ENCODE measurements at places on chromosomes 16 and 17. TPM values are rescaled to one million over a fixed set of nuclear protein-coding genes. Genes with fewer than 3 reads are reported as not detected.

DNA sequence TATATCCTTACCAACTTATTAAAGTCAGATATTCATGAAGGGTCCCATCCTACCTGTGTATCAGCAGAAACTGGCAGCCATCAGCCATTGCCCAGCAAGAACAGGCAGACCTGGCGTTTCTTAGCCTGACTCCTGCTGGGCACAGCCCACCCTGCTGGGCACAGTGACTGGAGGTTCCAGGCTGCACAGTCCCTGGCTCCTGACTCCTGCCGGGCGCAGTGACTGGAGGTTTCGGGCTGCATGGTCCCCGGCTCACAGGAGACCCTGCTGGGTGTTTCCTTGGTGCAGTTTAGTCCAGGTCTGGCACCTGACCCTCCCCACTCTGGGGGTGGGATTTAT, 6.7 kb downstream of the TIMM22 start:
- no peak for ATAC-seq

- ATAC-seq: no peak
Measured at GRCh38 chr16:69406780-69407331, 17.6 kb upstream of the CYB5B start.

DNA sequence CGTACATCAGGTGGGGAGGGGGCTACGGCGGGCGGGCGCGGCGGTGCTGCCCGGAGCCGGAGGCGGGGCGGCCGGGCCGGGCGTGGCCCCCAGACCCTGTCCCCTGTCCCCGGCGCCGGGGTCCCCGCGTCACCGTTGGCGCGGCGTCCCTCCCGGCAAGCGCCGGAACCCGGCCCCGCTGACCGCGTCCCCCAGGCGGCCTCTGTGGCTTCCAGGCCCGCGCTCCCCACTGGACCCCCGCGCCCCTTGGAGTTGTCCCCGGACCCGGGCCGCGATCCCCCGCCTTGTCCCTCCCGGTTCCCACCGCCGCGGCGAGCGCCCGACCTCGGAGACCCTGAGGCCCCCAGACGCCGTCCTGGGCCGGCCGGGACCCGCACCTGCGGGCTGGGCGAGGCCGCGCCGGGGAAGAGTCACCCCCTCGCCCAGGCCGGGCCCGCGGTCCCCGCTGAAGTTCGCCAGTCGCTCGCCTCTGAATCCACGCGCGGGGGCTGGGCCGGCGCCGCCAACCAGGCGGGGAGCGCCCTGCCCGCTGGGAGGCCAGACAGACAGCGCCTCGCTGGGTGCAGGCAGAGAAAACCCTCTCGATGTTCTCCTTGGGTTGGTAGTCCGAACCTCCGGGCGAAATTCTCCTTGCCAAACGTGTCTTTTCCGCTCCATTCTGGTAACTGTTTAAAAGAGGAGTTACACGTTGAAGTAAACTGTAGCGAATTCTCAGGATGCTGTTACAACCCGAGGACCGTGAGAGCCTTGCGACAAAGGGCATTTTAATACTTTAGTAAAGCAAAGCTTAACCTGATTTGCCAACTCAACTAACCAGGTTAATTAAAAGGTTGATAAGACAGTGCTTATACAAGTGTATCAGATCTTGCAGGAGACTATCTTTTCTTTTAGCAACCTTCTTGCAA, 761 bp downstream of the GAN start:
- peak; percentile 59 for ATAC-seq

Gene CACNA1H
- 192 TPM for total RNA-seq

DNA sequence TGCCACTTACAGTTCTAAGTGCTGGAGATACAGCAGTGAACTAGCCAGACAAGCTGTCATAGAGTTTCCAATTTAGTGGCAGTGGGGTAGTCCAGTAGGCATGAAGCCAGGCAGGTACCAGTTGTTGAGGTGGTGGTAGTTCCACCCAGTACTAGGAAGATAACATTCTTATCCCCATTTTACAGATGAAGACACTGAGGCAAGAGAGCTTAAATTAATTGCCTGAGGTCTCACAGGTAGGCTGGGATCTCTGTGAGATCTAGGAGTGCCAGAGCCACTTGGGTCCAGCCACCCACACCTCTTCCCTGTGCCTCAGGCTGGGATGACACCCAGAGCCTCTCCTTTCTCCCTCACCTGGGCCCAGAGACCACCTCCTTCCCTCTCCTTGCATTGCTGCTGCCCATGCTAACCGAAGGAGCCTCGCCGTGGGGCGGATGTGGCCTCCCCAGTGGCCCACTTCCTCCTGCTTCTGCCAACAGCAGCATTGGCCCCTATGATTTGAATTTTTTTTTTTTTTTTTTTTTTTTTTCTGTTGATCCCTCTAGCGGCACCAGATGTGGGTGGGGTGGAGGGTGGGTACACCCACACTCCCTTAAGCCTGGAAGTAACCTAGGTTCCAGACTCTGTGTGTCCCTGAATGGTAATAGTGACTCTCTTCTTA, 114.0 kb downstream of the PRKCB start:
- ATAC-seq: no peak

Gene KRTAP4-5
- not detected for total RNA-seq

Gene WFDC1
- 43.8 TPM for total RNA-seq

DNA sequence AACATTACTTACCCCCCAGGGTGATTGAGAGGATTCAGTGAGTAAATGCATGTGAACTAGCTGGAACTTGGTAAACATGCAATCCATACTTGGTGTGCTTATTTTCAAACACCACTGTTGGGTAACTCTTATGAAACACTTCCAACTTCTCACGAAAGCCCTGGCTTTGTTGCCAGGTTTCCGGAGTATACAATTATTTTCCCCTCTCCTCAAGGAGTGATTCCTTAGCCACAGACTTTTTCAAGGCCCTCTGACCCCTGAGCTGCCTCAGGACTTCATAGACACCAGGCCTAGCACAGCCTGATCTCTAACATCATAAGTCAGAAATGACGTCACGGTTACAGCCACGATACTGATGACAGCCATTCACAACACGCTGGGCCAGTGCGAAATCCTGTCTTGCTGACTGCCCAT, 27.6 kb downstream of the HSD17B2 start:
- no peak for ATAC-seq

DNA sequence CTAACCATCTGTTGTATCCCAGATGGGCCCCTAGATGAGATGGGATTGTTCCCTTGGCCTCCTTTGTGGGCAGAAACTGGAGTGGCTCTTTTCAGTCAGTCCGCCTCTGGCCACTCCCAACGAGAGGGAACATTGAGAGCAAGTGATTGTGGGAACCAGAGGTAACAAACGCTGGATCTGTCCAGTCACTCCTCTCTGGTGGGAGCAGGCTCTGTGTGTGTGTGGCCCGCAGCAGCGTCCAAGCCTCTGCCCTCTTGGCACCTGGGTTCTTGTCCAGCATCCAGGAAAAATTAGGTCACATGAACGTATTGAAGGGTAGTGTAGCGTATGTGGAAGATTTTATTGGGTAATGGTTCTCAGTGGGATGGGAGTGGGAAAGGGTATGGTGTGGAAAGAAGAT, 101.9 kb upstream of the COX10 start:
- no peak for ATAC-seq

DNA sequence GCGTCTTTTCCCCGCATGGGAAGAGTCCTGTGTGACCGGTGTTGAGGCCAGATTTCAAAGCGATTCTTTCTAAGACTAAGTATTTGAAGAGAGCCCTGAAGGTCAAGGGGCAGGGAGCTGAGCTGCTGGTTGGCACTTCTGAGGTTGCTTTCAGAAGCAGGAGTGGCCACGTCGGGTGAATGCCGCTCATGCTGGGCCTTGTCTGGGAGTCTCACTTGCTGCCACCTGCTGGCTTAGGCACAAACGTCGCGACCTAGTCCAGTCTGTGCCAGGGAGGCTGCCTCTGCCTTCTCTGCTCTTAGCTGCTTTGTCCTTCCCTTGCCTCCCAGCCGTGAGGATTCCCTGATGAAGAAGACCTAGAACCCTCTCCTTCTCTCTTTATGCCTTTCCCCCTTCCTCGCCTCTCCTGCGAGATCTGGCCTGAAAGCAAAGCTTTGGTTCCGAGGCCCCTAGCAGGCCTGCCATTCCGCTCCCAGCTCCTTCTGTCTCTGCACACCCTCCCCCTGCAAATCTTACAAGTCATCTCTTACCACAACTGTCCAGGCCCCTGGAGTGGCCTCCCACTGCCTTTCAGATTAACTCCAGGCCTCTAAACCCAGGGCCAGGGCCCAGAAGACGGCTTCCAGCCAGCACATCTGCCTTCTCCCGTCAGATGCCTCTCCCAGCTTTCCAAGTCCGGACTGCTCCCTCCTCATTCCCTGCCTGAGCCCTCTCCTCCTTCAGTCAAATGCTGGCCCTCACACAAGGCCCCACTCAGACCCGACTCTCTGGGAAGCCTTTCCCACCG, 11.4 kb downstream of the CTNS start:
- ATAC-seq: no peak

Gene ZG16B
- 37.5 TPM for total RNA-seq

- no peak for ATAC-seq
Measured at GRCh38 chr16:4968879-4969483, 10.9 kb downstream of the SEC14L5 start.

- no peak for ATAC-seq
Measured at GRCh38 chr16:54370278-54371040, 83.9 kb upstream of the IRX3 start.

Gene SLC6A2
- 2.0 TPM for total RNA-seq

DNA sequence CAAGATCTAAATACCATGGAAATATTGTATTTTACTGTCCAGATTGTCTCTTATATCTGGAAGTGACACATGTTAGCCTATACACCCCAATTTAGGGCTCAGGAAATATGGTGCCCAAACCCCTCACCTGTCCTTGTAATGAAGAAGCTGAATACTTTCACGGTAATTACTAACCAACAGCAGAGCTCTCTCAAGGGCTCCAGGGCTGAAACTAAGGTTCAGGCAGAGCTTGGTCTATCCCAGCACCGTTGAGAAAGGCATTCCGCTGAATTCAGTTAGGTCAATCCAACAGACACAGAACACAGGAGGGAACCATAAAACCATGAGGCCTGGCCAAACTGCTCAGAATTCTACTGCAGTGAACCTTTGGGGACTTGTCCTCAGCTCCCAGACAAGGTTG, 14.9 kb downstream of the MYO18A start:
- ATAC-seq: no peak

Gene ATP2C2
- 0.13 TPM for total RNA-seq

DNA sequence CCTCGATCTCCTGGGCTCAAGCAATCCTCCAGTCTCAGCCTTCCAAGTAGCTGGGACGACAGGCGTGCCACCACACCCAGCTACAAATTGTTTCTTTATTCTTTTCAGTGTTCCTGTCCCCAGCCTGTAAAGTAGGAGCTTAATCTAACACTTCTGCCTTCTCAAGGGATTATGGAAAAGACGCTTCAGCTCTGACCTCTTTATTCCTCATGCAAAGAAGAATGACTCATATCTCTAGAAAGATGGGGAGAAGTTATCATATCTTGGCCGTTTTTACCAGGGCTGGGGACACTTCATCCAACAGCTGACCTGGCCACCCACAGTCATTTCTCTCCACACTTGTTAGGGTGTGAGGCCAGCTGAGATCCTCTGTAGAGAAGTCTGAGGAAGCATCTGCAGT, 172.6 kb downstream of the HAPSTR1 start:
- no peak for ATAC-seq

Gene PDE6G
- total RNA-seq: 0.62 TPM

Gene MYO15A
- total RNA-seq: 0.59 TPM

DNA sequence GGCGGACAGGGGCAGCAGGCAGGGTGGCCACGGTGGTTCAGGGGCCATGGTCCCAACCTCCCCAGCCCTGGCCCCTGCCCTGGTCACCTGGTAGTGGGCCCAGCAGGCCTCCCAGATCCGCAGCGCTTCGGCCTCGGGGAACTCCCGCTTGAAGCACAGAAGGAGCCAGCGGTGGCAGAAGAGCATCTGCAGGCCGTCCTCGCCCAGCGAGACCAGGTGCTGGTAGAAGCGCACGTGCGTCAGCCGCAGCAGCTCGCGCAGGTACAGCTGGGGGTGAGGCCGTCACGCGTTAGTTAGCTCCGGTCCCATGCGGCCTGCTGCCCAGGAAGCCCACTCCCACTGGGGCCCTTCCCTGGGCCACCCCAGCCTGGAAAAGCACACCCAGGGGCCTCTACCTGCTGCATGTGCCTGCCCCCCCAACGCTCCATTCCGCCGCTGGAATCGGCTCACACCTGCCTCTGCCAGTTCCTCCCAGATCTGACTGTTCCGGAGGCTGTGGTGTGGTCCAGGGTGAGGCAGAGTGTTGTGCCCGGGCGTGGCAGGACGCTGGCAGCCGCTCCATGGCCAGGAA, 90.8 kb downstream of the TBC1D16 start:
- ATAC-seq: no peak

DNA sequence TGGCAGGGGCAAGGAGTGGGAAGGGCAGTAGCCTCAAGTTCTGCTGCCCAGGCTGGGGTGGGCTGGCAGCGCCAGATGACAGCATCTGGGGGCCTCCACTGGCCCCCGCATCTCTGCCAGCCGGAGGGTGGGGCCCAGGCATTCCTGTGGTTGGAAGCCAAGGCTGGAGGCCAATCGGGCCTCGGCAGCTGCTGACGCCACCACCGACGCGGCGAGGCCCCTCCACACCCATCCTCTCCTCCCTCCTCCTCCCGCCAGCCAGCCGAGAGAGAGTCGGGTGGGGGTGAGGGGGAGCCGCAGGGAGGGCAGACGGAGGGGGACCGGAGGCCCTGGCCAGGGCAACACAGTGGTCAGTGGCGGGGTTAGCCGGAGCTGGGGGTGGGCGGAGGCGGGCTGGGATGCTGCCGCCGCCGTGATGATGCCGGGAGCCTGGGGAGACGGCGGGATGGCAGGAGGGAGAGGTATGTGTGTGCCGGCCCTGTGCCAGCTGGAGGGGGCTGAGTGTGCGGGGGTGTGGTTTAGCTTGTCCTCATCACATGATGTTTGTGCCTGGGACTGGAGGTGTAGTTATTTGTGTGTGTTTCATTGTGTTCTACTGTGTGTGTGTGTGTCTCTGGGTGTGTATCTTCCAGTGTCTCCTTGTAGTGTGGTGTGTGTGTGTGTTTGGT, 36.6 kb downstream of the ARHGAP23 start:
- ATAC-seq: peak; percentile 92

GRCh38 chr17:27506348-27507218, 50.3 kb downstream of the KSR1 start:
- ATAC-seq: no peak

Gene AURKB
- 0.54 TPM for total RNA-seq

Gene TNFRSF17
- not detected for total RNA-seq

DNA sequence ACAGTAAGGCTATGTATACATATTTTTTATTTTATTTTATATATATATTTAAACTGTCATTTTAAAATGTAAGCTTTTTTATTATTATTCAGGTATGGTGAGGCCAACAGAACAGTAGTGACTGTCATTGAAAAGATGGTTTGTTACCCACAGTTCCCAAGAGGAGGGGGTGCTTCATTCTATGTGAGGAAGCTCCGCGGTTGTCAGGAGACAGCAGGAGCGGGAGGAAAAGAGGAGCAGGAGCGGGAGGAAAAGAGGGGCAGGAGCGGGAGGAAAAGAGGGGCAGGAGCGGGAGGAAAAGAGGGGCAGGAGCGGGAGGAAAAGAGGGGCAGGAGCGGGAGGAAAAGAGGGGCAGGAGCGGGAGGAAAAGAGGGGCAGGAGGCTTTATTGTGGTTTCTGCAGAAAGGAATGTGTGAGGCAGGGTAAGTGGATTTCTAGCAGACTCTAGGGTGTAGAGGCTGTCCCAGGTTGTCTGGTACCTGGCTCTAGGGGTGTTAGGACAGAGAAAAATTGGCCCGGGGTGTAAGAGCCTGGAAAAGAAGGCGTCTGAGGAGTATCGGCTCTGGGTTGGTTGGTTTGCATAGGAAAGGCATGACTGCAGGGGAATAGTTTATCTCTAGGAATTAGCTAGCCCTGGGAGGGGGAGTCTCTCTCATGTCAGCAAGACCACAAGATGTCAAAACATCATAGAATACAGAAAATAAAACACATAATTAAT, 64.0 kb downstream of the GP2 start:
- ATAC-seq: no peak

Gene ERBB2
- total RNA-seq: 43.3 TPM

Gene NOD2
- 1.4 TPM for total RNA-seq

Measured in gastroesophageal sphincter (tissue), 4 donors.